ENCODE measurements at places on chromosomes 13 and 19. TPM values are rescaled to one million over a fixed set of nuclear protein-coding genes. Genes with fewer than 3 reads are reported as not detected.
A peak's percentile ranks its signal among the peaks of the same experiment; 100 is the strongest.

DNA sequence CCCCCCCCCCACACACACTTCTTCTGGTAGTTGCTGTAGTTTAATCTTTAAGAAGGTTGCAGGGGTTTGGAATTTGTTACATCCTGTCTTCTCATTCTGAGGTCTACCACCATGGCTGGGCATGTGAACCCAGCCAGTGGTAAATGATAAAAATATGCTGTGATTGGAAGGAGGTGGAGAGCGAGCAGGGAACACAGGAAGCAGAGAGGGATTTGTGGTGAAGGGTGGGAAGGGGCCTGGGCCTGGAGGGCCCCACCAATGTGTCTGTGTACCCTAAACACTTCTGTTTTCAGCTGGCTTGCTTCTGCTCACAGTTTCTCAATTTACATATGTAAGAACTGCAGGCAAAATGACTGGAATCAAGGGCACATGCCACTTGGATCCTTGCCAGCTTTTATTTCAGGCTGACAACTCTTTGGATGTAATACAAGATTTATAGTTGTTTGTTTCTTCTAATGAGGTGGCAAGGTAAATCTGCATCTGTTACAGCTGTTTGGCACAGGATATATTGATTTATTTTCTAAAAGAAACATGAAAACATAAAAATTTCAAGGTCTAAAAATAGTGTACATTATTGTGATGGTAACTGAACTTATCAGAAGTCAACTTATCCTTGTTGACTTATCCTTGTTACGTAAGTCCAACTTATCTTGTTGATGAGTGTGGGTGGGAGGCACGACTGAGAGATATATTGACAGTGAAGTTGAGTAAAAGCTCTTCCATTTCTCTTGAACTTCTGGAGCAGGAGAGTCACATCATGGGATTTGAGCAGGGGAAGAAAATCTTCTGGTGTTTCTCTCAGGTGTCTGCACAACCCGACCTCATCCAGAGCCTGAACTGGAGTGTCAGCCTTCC is 313.2 kb downstream of the SHISA2 start:
- no peak for DNase-seq

- DNase-seq = no peak
Measured at GRCh38 chr19:28314756-28315155, 898.2 kb downstream of the UQCRFS1 start.

DNA sequence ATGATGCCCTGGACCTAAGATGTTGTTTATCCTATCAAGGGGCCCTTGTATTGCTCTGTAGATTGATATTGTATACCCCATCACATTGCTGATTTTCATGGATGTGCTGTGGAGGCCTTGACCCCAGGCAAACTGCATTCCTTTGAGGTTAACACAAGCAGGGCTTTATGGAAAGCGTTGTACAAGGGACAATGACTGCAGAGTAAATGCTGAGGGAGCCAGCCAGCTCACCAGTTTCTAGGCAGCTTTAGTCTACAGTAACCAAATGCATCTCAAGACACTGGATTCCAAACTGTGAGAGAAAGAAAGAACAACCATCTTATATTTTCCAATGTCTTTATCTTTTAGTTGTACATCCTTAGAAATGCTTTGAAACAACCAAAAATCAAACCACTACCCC is 34.1 kb upstream of the EDNRB start:
- no peak for DNase-seq

DNA sequence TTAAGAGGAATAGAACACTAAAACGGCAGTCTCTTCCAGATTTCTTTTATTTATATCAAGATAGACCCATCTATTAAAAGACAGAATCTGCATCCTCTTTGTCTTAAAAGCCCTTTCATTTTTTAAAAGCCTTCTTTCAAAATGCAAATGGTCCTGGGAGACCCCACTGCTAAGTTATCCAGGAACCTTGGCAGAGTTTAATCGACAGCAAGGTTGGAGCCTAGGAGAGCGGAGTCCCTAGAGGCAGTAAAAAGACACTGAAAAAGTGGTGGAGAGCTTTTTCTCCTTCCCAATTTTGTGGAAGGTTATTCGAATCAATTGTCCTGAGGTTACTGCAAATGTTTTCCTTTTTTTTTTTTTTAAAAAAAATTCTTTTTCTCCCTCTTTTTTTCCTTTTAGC is 294.7 kb downstream of the NALCN start:
- DNase-seq = no peak

GRCh38 chr13:80881034-80881433 is 540.1 kb upstream of the SPRY2 start:
- DNase-seq = no peak

GRCh38 chr19:43765109-43765876 is 10.5 kb upstream of the SMG9 start:
- peak; percentile 86 for DNase-seq

GRCh38 chr13:80074143-80074752 is 266.7 kb downstream of the SPRY2 start:
- no peak for DNase-seq

The ZNF229 gene
- 2.2 TPM for total RNA-seq

- DNase-seq = no peak
Measured at GRCh38 chr13:85806553-85807175, 7.4 kb upstream of the SLITRK6 start.

DNA sequence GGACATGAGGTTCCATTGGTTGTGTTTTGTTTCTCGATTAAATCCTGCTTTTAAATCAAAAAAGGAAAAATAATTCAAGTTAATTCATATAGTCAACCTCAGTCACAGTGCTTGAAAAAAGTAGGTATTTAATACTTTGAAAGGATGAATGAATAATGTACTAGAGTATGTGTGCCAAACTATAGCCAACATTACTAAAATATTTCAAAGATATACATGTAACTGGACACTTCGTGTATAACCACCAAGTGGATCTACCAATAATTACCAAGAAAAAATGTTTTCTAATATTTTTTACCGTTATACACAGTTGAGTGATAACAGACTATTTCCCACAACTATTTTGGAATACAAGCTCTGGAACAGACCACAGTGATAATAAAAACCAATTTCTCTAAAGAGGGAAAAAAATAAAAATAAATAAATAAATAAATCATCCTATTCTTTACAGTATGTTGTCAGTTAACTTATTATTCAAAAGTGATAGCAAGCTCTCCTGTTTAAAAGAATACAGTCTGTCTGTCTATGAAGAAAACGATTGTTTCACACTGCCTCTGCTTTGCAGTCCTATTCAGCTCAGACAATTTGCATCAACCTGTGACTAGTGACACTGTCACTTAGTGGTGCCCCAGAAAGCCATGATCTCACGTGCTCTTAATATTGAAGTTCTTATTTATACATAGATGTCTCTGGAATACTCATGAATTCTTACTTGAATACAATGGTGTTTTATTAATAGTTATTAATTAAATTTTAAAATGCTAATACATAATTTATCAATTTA is 58.2 kb downstream of the UBL3 start:
- DNase-seq = no peak

DNA sequence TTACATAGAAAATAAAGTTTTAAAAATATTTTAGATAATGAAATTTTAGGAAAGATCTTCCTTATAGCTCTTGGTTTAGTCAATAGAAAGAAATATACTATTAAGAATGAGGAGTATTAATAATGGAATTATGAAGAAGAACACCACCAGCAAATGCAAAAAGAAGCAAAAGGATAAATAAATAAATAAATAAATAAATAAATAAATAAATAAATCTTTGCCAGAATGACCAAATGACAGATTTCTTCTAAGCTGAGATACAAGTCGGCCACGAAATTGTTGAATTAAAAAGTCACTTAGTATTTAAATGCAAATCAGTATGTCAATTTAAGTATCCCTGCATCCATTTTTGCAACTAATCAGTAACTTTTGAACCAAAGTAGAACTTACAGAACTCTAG is 95.9 kb downstream of the DACH1 start:
- DNase-seq = no peak

The MYBPC2 gene
- not detected for total RNA-seq

DNA sequence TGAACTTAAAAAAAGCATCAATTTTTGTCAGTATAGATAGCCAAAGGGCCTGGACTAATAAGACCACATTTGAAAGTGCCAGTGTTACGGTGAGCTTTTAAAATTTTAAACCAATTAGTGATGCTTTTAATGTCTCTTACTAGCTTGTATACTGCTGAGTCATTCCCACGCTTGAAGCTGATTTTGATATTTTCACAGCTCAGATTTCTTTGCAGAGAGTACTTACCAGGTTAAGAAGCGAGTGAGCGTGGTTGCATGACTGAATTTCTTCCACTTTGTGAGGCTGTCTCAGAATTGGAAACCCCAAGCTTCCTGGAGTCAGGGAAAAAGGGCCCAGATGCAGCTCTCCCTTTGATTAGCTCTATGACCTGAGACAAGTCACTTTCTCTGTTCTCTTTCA is 74.5 kb upstream of the NBEA start:
- no peak for DNase-seq

GRCh38 chr19:18029617-18030338 is 21.8 kb downstream of the ARRDC2 start:
- no peak for DNase-seq

DNA sequence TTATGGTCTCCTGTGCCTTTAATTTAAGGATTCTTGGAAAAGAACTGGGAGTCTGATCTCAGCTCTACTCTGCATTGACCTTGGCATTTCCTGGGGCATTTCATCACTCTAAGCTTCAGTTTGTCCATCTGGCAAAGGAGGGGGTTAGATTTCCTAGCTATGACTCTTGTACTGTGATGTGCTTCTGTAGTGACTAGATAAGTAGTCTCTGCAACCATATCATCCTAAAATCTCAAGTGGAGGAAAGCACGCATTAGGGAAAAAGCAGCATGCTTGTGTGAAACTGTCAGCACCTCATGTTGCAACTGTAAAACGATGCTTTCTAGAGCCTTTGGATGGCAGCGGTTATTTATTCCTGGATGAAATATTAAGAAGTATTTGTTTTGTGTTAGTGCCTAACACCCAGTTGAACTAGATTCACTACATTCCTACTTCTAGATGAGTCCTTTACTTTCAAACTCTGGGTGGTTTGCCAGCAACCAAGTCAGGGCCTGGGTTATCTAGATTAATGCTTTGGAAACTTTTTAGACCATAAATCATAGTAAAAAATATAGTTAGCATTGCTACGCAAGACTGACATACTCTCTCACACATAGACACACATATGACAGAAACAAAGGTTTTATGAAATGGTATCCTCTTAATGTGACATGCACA is 6.8 kb downstream of the WDFY2 start:
- no peak for DNase-seq

- no peak for DNase-seq
Measured at GRCh38 chr19:16496613-16496983, 404 bp downstream of the C19orf44 start.

- DNase-seq = peak; percentile 37
Measured at GRCh38 chr13:24272452-24273161, 36.8 kb upstream of the C1QTNF9 start.

The FBN3 gene
- total RNA-seq = 0.03 TPM

- DNase-seq = no peak
Measured at GRCh38 chr13:48925001-48925400, 50.7 kb upstream of the FNDC3A start.

DNA sequence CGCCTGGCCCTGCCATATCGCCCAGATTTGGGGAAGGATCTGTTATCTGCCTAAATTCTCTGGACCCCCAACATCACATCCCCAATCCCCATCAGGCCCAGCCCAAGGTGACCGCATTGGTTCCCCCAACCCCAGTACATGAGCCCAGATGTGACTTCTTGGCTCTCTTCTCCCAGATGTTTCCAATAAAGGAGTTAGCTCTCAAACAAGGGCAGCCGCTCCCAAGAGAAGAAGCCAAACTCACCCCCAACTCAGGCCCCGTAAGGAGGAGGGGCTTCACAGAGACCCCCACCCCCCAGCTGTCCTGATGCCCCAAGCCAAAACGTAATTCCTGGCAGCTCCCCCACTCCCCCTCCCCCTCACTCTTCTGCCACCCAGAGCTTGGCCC is 6.9 kb downstream of the FBN3 start:
- DNase-seq = no peak

The OR7D2 gene
- total RNA-seq = not detected

The WTIP gene
- total RNA-seq = 0.68 TPM

The PSG11 gene
- total RNA-seq = not detected

The KCNC3 gene
- total RNA-seq = 0.47 TPM

DNA sequence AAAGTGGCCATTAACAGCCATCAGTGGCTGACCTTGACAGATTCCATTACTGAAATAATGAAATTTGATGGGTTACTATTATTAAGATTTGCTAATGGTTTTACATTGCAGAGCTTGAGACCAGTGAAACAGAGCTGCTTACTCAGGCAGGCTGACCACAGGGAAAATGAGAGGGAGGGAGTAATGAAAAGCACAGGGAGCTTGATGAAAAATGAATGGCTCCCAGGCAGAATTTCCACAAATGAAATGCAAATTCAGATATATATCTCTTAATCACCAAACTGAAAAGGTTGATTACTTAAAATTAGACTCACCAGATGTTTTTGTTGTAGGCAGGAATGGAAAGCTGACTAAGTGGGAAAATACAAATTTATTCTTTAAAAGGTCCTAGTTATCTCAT is 36.1 kb downstream of the HTR2A start:
- no peak for DNase-seq

GRCh38 chr13:114097212-114097892 is 35.1 kb downstream of the RASA3 start:
- no peak for DNase-seq

The TMC4 gene
- 0.55 TPM for total RNA-seq

GRCh38 chr19:49701271-49701786 is 10.4 kb downstream of the CPT1C start:
- no peak for DNase-seq
